ENCODE measurements at places on chromosomes 2 and 18.
A peak's percentile ranks its signal among the peaks of the same experiment; 100 is the strongest.

GRCh38 chr2:237507512-237507911, 20.5 kb downstream of the MLPH start:
- DNase-seq = no peak

- DNase-seq = no peak
Observed at GRCh38 chr2:21643180-21643579, 519.4 kb downstream of the TDRD15 start.

DNA sequence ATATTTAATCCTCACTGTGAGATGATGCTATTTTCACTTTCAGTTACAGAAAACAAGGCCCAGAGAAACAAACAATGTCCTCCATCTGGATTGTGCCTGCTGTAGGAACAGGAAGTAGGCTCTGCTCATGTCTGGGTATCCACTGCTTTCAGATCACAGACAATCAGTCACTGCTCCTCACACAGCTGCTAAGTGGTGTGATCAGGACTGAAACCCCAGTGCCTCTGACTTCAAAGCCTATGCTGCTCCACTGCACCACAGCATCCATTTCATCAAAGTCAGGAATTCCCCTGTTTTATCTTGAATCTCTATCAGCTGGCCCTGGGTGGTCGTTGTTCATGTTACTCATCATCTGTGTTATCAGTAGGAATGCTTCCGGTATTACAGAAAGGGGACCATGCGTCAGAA, 303.8 kb upstream of the TRIB2 start:
- peak; percentile 11 for DNase-seq

GRCh38 chr2:164710837-164711765, 89.8 kb upstream of the GRB14 start:
- DNase-seq = no peak

- DNase-seq = no peak
Observed at GRCh38 chr2:72041638-72042111, 106.0 kb downstream of the CYP26B1 start.

- peak; percentile 71 for DNase-seq
Observed at GRCh38 chr2:64203858-64204632, 59.8 kb upstream of the PELI1 start.

DNA sequence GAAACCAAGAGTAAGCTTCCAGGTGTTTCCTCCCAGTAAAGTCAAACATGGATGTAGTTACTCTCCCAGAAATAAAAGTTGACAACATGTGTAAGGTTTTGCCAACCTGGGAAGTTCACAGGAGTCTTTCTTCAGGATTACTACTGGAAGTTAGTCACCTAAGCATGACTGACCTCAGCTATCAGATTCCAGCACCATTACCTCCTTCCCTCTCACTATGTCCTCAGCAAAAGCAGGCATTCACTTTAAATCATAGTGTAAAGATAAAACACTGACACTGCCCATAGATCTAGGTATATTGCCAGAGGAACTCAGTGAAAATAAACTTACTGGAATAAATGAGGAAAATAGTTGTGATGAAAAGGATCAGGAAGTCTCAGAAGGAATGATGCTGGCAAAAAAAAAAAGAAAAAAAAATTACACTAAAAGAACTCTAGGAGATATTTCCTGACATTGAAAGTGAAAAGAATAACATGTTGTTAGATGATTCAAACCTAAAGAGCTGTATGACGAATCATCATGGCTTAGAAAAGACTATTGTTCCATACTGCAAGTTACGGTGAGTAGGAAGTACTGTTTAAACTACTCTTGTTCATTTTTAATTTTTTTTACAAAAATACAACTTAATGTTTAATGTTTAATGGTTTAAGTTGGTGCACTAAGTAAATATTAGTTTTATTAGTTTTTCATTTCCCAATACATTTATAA, 484.5 kb upstream of the ZNF804A start:
- DNase-seq = no peak

- no peak for DNase-seq
Observed at GRCh38 chr2:73822276-73822675, 6.5 kb upstream of the STAMBP start.

DNA sequence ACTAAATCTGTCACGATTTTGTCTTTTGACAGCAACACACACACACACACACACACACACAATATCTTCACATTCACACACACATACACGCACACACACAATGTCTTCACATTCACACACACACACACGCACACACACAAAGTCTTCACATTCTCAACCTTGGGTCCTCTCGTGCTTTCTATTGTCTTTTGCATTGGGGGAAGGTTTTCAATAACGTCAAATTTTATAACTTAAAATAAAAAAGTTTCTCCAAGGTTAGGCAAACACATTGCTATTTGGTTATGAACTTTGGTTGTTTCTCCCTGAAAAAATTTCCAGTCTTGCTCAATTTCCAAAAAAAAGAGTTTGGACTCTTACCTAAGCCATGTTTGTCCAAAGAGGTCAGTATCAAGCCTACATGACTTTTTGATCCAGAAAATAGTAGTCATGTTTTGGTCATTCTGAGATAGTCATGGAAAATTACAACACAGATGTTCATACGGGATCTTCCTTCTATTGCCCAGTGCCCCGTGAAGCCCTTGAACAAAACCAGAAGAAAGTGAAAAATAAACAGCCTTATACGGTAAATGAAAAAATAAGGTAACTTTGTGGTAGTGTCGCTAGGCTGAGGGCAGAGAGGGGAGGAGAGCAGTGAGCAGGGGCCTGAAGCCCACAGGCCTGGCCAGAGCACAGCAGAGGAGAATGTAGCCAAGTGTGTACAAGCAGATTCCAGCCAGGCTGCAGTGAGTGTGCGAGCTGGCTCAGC, 542.8 kb upstream of the ID2 start:
- DNase-seq = no peak

DNA sequence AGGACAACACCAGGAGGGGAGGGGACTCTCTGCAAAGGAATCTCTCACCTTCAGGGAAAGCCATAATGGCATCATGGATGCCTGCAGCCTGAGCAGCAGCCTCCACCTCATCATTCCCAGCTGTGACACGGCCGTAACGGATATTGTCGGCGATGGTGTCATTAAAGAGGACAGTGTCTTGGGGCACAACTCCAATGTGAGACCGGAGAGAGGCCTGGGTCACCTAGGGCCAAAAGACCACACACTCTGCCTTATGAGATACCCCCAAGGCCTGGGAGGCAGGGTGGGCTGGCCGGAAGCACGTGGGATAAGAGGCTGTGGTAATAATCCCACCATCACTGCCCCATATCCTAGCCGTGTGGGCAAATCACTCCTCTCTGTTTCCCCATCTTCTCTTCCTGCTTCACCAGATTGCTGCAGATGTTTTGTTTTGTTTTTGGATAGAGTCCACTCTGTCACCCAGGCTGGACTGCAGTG, 4.3 kb downstream of the ZFAND2B start:
- DNase-seq = no peak

DNA sequence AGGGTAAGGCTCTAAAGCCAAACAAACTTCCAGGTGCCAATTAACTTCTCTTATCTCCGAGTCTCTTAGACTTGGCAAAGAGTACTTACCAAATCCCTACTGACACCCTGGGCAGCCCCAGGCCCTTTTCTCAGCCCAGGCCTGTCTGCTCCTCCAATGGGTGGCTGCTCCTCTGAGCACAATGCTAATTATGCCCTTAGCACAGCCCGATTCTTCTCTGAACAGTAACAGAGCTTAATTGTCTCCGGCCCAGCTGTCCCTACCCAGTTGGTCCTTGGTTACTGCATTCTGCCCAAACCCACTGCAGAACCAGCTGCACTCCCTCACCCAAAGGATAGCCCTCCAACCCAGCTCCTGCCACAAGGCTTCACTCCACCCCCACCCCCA, 110.3 kb downstream of the SMAD7 start:
- no peak for DNase-seq

DNA sequence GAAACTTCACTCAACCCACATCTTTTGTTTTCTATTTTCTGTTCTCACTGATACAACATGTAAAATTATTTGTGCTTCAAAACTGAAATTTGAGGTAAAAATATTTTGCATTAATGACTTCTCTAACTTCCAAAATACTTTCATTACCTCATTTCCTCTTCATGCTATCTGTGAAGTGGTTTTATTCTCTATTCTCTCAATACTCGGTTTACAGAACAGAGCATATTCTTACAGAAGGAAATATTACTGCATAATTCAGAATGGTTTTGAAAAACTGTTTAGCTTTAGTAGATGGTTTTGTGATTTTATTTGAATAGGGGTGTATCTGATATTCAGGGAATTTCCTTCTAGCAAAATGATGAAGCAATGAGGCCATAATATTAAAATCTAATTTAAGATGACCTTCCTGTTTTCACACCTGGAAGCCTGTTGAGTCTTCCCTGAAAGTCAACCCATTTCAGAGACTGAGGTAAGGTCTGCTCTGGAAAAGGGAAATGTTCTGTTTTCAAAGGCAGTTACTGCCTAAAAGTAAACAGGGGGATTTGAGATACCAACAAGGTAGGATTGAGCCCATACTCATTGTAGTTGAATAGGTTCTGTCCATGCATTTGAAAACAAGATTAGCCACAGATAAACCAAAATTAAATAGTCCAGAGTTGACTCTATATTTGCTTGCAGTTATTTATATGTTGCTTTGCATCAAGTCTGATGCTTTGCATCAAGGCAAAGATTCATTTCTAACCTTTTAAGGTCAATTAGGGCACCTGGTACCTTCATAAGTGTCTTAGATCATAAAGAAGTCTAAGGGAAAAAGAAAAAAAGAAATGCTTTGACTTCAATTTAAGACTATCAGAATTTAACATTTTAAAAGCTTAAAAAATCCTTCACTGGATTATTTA, 50.8 kb upstream of the PEX13 start:
- no peak for DNase-seq

- peak; percentile 98 for DNase-seq
Observed at GRCh38 chr2:161160226-161161073, at the start of gene TANK. TANK (plus strand) TSS chr2:161160428; CDS start chr2:161179663, 19,235 bp downstream.

All from NB4 (cell line).